ENCODE measurements at places on chromosomes 11 and 22.

GRCh38 chr22:37551981-37552380 is 8.3 kb upstream of the CDC42EP1 start:
- DNase-seq, result no peak

DNA sequence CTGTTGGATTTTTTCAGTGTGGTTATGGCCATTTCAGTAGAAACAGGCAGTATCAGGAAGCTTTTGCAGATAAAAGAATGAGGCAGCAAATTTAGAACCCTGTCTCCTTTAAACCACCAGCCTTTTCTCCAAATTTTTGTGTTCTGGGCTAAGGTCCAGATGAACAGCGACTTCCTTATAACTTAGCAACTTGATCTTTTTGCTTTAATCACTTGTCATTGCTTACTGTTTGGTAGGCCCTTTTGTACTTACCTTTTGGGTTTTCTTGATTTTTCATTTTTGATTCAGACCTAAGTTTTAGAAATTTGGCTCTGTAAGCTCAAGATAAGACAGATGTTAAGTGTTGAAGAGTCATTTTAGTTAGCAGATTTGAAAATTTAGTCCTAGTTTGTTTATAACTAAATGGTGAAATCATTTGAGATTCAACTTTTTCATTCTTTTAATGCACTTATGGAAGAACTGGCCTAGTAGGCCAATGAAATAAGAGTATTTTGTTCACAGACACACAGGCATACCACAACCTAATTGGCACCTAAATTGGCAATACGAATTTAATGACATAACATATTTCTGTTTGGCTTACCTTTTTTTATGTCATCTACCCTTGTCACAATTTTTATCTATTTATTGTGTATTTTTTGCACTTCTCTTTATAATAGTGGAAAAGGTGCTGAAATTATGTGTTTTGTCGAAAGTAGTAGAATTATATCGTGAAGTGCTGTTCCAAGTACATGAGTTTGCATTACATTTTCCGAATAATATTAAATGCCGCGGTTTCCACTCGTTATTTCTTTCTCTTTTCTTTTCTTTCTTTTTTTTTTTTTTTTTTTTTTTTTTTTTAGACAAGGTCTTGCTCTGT is 2.1 kb downstream of the RTN3 start:
- peak; percentile 54 for DNase-seq

DNA sequence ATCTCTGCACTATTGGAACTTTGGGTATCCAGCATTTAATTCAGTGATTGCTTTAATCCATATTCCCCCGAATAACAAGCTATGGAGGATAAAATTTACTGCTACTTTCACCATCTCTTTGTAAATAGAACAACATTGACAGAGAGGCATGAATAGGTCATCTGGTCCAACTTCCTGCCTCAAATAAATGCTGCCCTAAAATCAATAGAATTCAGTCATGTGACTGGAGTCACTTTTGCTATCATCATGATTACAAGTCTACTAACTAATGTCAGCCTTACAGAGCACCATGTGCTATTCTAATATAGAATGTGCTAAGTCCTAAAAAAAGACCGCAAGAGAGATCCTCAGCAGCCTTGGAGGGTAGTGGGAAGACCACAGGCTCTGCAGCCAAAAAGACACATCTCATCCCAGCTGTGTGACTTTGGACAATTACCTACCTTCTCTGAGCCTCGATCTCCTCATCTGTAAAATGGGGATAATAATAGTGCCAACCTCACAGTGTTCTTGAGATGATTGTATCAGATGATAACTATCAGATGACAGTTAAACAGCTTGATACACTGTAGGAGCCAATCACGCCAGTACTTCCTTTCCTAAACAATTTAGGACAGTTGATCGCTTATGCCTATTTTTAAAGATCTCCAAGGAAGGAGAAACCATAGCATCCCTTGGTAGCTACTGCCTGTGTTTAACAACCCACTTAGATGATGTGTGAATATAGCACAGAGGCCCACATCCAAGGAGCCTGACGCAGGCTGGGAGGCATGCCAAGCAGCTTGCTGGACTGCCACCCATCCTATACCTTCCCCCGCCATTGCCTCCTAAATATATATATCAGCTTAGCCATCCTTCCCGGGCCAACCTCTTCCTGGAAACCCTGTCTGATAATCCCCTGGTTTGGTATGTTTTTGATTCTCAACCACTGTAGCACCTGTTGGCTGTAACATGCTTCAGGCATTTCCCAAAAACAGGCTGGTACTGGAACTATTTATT is 77.3 kb upstream of the PHF21A start:
- no peak for DNase-seq

DNA sequence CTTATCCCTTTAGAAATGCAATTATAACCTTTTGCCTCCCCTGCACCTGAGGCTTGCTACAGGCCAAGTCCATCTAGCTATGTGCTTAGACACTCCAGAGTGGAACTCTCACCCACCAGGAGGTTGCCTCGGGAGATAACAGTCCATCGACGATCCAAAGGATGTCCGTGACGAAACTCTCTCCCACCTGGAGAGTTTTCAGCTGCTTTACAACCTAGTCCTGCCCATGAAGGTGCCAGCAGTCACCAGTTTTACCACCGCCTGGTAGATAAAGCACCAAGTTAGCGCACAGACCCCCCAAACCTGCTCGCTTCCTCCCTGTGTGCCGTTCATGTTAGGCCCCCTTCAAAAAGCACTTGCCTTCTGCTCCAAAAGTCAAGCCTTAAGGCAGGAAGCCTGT is 53.1 kb upstream of the SHISAL1 start:
- DNase-seq, result no peak

DNA sequence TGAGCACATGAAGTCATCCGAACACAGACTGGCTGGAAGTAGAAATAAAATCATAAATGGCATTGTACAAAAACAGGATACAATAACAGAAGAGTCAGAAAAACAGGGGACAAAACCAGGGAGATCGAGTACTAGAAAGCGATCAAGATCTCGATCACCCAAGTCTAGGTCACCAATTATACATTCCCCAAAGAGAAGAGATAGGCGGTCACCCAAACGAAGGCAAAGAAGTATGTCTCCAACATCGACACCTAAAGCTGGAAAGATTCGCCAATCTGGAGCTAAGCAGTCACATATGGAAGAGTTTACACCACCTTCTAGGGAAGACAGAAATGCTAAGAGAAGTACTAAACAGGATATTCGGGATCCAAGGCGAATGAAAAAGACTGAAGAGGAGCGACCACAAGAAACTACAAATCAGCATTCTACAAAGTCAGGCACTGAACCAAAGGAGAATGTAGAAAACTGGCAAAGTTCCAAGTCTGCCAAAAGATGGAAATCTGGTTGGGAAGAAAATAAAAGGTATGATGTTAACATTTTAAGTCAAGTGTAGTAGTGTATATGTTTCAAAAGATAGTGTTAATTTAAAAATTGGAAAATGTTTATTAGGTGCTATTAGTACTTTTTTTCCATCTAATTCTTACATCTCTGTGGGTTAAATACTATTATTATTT is 9.4 kb downstream of the PCF11 start:
- DNase-seq, result no peak

DNA sequence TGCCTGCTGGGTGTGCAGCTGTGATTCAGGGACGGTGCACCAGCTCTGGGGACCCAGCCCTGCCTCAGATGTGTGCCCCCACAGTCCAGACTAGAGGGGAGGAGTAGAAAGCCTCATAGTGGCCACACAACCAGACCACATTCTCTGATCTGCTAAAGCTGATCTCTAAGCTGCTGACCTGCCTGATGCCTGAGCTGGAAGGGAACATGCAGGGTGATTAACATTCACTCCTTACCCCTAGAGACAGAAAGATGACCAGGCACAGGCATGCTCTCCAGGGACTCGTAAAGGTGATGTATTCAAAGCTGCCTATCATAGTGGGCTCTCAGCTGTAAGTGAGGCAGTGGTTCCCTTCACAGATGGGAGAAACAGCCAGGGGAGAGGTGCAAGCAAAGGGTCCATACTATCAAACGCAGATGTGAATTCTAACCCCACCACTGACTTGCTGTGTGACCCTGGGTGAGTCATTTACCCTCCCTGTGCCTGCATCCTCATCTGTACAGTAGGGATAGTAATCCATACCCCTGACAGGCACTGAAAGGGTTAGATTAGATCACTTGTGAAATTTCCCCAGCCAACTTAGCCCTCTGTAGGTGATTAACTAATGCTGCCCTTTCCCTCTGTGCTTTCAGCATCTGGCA is 29.0 kb upstream of the LRRC32 start:
- DNase-seq, result peak; percentile 32

- no peak for DNase-seq
Observed at GRCh38 chr11:11978792-11979487, 29.5 kb downstream of the DKK3 start.

DNA sequence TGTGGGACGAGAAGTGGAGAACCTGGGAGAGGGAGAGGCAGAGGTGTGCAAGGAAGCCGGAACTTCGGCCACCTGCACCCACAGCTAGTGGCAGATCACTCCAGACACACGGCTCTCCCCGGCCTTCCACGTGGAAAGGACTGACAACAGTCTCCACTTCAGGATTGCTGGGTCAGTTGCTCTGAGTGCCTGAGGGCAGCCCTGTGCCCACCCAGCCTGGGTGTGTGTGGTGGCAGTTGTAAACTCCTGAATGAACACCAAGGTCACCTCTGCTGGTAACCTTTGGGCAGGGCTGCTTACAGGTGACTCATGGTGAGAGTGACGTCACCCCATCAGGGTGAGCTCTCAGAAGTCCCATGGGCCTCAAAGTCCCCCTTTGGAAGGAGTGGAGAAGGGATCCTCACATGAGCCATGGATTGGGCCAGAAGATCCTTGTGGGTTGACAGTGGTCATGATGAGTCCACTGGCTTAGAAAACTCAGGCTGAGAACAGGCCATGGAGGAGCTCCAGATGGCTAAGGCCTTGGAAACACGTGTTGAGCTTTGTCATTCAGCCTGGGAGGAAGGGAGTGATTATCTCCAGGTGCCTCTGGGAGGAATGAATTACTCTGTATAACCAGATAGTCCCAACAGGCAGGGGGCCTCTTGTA is 71.3 kb downstream of the BCR start:
- peak; percentile 18 for DNase-seq

DNA sequence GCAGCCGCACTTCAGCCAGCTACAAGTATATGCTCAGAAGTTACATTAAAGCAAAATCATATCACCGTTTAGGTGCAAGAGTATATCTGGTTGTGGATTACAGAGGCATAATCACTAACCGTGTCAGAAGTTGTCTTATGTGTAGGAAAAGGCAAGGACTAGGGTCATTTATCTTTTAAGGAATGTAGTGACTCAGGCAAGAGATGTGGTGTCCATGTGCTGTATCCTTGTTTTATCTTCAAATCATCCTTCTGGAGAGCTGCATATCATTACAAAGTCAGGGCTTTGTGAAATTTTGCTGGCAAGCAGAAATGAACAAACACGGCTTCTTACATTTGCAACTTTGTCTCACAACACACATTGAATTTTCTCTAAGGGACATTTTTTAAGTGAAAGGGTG is 12.7 kb upstream of the CHORDC1 start:
- no peak for DNase-seq

DNA sequence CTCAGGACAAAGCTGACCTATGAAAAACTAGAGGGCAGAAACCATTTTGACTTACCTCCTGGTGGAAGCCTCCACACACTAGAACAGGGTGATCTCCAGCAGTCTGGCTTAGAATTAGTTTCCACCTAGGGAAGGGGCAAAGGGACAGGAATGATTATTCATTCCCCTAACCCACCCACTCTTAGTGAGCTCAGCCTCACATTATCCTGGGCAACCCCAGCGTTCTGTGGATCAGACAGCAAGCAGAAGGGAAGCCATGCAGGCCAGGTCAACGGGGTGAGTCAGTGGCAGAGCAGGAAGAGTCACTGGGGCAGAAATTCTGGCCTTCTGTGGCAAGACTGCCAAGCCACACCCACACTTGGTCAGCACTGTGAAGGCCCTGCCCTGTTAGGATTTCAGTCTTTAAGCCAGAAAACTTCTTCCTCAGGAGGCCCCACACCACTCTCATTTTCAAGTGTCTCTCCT is 10.5 kb downstream of the NUMA1 start:
- peak; percentile 84 for DNase-seq

DNA sequence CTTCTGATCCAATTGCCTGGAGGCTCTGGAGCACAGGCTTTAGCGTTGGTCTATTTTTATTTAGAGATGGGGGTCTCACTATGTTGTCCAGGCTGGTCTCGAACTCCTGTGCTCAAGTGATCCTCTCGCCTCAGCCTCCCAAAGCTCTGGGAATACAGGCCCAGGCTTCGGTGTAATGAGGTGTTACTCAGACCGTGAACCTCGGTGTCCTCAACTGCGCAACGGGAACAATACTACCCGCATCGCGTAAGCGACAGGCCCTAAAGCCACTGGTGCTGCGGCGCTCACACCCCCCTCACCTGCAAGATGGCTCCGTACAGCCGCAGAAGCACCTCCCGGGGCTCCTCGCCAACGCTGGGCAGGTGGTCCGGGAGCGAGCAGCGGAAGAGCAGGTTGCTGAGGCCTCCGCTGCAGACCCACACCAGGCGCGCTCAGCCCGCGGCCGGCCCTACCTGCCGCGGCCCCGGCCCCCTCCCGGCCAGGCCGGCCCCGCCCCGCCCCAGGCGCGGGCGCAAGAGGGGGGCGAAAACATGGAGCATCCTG is 628 bp downstream of the CHKB start:
- peak; percentile 46 for DNase-seq

DNA sequence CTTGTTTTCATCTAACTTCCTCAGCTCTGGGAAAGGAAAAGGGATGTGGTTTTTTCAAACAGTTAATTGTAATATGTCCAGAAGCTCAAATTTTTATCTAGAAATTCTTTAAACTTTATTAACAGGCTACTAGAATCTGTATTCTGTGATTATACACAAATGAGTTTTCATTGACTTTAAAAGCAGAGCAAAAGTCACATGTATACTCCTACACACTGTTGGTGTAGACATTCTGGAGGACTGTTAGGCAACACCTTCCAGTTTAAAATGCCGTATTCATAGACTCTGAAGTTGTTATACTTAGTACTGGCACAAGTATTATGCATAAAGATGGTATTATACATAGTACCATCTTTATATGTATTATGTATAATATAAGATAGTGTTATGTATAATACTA is 64.9 kb downstream of the SPECC1L start:
- peak; percentile 12 for DNase-seq

DNA sequence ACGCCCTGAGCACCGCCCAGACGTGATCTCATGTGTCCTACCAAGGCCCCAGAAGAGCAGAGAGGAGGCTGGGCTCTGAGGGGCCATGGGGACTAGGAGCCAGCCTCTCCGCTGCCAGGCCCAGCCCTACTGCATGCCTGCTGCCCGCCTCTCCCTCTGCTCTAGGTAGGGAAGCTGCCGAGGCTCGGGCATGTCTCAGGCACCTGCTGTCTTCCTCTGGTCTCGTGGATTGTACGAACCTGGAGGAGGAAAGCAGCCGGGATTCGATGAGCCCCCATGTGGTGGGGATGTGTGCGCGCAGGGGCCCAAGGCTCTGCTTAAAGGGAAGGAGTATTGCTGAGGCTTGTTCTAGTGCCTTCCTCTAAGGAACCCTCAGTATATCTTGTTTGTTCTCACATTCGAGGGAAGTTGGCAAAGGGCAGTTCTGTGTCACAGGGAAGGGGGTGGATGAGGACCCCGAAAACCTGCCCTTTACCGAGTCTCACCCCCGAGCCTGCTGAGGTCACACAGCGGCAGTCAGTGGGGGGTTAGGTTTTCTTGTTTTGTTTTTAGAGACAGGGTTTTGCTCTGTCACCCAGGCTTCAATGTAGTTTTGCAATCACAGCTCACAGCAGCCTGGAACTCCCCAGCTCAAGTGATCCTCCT is 21.2 kb downstream of the DAGLA start:
- peak; percentile 86 for DNase-seq

GRCh38 chr11:36455658-36456111 is 54.4 kb downstream of the TRAF6 start:
- DNase-seq, result peak; percentile 90
